Fibroblast of upper back skin (primary cell): ENCODE measurements at places on chromosomes 1 and 21.

DNA sequence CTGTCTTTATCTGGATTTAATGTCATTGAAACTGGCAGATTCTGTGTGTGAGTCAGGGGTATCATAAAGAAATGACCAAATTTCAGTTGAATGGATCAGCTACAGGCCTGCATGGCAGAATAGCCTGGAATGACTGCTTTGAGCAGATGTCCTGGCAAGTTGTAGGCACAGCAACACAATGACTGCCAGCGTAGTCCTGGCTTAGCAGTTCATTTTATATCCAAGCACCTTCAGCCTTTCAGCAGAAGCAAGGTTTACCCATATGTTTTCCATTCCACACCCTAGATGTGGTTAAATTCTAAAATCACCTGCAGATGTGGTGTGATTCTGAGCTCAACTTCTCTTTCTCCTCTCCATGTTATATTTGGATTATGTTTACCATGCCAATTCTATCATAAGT is 22.3 kb upstream of the PTGFR start:
- peak; percentile 21 for DNase-seq

DNA sequence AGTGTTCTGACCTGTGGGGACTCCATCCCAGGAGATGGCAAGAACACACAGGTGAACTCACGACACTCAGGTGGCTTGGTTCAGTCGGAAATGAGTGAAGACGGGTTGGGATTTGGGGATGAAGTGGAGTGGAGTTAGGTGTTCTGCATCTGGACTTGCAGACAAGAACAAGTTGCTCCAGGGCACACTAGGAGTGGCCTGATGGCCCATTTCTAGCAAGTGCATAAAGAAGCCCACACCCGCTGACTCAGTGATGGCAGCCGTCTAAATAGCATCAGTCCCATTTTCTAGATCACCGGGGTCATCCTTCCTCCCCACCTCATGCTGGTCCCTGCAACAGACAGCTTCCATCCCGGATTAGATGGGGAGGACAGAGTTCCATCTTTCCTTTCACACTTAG is 278.4 kb downstream of the C1orf94 start:
- DNase-seq, result no peak

DNA sequence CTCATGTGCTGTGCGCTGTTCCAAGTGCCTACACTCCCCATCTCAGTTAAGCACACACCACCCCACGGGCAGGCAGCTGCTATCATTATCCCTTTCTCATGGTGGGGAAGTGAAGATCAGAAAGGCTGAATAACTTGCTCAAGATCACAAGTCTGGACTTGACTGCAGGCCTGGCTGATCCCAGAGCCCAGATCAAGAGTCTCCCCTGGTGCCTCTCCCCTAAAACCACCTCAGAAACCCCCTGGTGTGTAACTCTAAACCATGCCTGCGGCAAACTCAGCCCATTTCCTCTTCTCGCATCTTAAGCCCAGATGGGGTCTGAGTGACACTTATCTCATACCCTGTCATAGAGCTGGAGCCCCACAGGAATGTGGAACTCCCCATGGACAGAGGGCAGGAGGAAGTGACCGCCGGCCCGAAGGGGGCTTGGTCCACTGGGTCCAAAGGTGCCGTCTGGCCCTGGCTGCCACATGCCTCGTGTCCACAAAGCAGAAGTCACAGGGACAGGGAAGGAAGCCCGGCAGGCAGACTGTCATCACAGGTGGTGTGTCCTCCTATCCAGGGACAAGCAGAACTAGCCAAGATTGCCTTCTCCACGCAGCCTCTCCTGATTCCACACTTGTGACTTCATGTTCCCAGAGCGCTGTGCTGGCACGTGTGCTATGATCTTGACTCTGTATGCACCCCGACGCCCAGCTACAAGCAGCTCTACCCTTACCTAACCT is 92.1 kb downstream of the SYF2 start:
- no peak for DNase-seq

- peak; percentile 81 for DNase-seq
Observed at GRCh38 chr1:15046487-15047165, 106.9 kb upstream of the TMEM51 start.

GRCh38 chr21:29218749-29219148 is 80.0 kb upstream of the BACH1 start:
- no peak for DNase-seq

DNA sequence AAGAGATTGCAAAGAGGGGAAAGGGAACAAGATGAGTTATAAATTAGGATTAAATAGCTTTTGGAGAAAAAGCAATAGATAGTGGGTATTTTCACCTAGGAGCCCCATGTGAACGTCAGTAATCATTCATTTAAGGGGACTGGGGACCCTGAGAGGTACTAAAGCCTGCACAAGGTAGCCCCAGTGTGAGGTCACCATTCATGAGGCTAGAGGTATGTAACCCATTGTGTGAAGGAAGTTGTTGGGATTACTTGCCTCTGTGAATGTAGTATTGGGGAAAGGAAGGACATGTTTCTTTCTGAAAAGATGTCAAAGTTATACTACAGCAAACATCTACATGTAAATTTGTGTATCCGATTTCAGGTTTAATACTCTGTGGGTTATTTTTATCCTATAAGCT is 276.8 kb downstream of the TBX15 start:
- no peak for DNase-seq

DNA sequence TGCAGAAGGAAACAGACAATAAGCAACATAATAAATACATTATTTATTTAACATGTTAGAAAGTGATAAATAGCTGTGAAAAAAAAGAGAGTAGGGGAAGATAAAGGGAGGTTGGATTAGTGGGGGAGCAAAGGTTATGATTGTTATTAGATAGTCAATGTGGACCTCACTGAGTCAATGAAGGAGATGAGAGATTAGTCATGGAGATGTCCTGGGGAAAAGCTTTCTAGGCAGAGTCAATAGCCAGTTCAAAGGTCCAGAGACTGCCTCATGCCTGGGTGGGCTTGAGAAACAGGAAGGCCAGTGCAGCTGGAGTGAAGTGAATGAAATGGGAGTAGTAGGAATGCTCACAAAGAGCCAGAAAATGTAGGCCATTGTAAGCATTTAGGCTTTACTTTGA is 187.1 kb upstream of the CACYBP start:
- no peak for DNase-seq

GRCh38 chr1:50942334-50942733 is 17.7 kb downstream of the FAF1 start:
- DNase-seq, result no peak

DNA sequence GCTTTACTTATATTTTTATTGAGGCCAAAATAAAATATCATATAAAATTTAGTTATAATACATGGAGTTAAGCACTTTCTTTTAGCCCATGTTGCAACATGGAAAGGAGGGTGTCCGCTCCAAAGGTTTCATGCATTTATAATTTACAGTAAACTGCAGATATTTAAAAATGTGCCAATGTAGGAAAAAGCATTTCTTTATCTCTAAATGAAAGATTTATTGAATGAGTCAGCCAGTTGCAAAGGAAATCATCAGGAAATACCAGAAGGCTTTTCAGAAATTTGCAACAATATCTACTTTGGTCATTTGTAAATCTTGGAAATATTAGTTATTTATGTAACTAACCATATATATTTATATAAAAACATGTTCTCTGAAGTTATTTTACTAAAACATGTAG is 12.1 kb downstream of the ATP6V1G3 start:
- DNase-seq, result peak; percentile 76

DNA sequence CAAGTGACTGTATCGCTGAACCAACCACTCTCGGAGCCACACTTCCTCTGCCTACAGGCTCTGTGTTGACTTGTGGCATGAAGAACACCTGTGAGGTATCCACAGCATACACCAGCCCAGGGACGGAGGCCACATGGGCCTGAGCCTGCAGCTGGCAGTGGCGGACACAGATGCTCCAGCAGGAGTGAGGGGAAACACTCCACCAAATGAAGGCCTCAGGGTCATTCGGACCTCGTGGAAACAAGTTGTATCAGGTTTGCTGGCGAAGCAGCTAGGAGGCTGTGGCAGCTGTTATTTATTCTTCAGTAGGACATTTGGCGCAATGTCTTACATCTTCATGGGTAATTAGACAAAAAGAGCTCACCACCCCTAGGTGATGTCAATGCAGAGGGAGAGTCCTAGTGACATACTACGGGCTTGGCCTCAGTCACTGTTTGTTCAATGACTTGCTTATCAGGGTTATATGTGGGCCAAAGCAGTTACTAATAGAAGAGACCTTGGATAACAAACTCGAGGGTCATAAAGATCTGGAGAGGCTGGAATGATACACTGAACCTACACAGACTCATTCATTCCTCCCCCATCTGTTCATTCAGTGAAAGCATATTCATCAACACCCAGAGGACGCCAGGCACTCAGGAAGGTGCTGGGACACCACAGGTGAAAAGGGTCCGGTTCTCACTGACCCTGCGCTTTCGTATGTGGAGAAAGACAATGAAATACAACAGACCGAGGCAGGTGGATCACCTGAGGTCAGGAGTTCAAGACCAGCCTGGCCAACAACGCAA is 11.6 kb upstream of the ETS2 start:
- no peak for DNase-seq

DNA sequence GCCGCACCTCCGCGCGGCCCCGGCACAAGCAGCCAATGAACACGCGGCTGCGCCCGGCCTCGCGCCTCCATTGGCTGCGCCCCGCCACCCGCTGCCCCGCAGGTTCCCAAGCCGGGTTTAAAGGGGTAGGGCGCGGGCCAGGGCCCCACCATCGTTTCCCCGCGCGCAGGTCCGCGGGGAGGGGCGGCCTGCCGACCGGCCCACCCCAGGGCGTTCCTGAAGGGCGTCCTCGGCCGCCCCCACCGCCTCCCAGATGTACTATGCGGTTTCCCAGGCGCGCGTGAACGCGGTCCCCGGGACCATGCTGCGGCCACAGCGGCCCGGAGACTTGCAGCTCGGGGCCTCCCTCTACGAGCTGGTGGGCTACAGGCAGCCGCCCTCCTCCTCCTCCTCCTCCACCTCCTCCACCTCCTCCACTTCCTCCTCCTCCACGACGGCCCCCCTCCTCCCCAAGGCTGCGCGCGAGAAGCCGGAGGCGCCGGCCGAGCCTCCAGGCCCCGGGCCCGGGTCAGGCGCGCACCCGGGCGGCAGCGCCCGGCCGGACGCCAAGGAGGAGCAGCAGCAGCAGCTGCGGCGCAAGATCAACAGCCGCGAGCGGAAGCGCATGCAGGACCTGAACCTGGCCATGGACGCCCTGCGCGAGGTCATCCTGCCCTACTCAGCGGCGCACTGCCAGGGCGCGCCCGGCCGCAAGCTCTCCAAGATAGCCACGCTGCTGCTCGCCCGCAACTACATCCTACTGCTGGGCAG is at the start of gene OLIG1:
TSS of gene OLIG1 (plus strand) at position 148 of the 750 bp plus-strand sequence. CDS start at position 254, 106 bp downstream.
- no peak for DNase-seq

DNA sequence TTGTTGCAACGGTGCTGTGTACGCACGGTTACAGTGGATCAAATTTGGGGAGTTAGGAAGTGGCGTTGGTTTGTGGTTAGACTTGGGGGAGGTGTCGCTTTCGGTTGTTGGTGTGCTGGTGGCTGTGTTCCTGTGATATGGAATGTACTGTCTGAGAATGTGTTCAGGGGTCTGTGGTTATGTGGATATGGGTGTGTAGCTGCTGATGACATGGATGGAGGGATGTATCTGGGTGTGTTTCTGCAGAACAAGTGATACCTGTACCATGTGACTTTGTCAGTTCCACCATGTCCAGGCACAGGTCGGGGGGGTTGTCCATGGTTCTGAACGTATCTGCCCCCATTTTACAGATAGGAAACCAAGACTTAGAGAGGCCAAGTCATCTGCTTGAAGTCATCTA is 22.7 kb downstream of the PAX7 start:
- no peak for DNase-seq

DNA sequence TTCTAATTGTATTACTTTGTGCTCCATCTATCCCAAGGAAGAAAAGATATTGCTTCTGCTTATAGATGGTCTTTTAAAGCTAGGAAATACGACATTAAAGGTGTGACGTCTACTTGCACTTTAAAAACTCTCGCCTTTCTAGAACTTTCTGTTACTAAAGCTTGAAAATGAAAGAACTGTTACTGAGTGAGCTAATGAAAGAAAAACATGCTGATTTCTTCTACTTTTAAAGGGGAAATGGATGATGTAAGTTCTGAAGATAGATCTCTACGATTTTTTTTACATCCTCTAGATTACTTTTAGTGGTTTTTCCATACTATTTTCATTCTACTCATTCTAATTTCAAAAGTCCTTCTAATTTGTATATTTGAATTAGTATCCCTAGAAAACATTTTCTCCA is 387.5 kb downstream of the USP25 start:
- DNase-seq, result no peak

- peak; percentile 95 for DNase-seq
Observed at GRCh38 chr1:117821774-117822482, 107.5 kb downstream of the GDAP2 start.

DNA sequence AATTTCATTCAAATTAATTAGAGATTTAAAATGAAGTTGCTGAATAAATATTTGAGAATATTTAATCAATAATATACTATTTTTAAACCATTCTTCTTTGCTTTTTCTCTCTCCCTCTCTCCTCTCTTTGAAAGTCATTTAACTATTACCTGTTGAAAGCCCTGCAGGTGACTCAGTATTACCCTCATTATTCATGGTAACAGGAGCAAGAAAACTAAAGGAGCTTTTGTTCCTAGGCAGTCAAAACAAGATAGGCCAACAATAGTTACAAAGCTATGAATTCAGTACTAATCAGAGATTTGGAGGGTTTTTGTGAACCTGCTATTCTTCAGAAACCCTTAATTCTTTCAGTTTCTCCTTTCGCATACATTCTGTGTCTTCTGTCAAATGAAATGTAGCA is 721.3 kb upstream of the NCAM2 start:
- no peak for DNase-seq

DNA sequence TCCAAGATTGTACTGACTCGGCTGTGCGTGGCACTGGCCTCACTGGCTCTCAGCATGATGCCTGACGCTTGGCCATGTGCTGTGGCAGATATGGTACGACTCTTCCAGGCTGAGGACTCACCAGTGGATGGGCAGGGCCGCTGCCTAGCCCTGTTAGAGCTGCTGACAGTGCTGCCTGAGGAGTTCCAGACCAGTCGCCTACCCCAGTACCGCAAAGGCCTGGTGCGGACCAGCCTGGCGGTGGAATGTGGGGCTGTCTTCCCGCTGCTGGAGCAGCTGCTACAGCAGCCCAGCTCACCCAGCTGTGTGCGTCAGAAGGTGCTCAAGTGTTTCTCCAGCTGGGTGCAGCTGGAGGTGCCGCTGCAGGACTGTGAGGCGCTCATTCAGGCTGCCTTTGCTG is 2.9 kb downstream of the IPO13 start:
- DNase-seq, result no peak
